Stimulated activated CD4-positive, alpha-beta T cell treated with anti-CD3 and anti-CD28 coated beads, Interleukin-1b, Interleukin-23, amount 100 ng/mL, for 4 hours (primary cell): ENCODE measurements at places on chromosomes 7 and 10.

GRCh38 chr7:98613601-98614425, 3.3 kb upstream of the NPTX2 start:
- no peak for DNase-seq

GRCh38 chr7:140005754-140006503, 56.8 kb downstream of the PARP12 start:
- no peak for DNase-seq

GRCh38 chr7:1977059-1977875, 255.5 kb downstream of the MAD1L1 start:
- no peak for DNase-seq

DNA sequence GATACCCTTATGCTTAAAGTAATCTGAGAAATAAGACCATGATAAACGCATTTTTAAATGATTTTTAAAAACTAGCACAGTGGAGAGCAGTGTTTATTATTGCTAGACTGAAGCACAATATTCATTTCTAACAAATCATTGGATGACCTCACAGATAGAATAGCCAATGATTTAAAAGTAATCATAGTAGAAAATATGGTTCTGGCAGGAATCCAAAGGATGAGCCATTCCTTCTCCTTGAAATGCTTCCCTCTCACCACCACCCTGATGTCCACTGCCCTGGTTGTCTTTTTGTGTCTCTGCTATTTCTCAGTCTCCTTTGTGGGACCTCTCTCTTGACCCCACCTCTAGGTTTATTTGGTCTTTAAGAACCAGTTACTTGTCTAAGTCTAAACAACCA, 64.9 kb downstream of the PRKG1 start:
- no peak for DNase-seq

- no peak for DNase-seq
These were observed 65.7 kb downstream of the ORC5 start for GRCh38 chr7:104142147-104142546.

DNA sequence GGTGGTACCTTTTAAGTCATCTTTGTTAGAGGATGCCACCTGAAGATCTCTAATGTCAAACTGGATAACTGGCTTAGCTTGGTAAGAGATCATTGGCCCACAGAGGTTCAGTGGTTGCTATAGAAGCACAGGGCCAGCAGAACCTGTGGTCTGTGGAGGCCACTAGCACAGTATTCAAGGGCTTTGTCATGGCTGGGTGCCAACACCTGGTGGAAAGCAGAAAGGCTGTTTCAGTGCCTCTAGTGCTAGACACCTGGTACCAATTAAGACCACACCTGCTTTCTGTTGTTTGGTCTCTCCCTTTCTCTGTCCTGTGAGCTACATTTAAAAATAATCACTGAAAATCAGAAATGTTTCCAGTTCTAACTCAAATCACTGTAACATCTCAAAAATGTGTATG, 10.0 kb upstream of the PCGF5 start:
- DNase-seq = no peak

DNA sequence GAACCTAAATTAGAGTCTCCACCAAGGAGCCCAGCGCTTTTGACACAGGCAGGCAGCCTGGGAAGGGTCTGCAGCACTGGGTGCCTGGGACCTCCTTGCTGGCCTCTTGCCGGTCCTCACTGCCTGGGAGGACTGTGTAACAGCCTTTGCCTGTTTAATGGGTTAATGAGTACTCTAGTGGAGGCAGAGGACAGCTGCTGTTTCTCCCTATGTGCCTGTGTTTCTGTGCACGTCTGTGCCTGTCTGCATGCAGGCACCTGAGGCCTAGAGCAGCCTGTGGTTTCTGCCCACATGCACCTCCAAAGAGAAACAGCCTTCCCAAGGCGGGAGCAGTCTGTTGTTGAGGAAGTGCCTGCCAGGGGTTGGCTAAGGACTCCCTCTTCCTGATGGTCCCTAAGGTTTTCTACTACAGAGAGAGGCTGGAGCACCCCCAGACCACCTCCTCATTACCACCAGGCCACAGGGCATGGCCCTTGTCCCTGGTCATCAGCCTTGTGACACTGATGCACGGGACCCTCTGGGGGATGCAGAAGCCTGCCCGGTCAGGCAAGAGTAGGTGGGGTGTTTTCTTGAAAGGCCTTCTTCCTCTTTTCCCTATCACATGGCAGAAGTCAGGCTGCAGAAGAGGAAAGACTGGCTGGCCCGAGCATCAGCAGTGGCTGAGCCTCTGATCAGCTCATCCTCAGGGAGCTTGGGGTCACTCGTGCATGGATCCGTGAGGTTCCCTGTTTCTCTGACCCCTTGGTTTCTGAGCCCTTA, 14.2 kb downstream of the SLC29A3 start:
- no peak for DNase-seq

- no peak for DNase-seq
These were observed 2.9 kb downstream of the IGF2BP3 start for GRCh38 chr7:23467291-23467805.

- DNase-seq = no peak
These were observed 104.9 kb downstream of the ADK start for GRCh38 chr10:74255888-74256357.
